COR-L47 (cell line): ENCODE measurements at places on chromosomes 12 and 14.

GRCh38 chr12:132105467-132105866 is 38.7 kb downstream of the DDX51 start:
- no peak for DNase-seq

- no peak for DNase-seq
Observed at GRCh38 chr12:57033431-57033830, 16.5 kb downstream of the MYO1A start.

DNA sequence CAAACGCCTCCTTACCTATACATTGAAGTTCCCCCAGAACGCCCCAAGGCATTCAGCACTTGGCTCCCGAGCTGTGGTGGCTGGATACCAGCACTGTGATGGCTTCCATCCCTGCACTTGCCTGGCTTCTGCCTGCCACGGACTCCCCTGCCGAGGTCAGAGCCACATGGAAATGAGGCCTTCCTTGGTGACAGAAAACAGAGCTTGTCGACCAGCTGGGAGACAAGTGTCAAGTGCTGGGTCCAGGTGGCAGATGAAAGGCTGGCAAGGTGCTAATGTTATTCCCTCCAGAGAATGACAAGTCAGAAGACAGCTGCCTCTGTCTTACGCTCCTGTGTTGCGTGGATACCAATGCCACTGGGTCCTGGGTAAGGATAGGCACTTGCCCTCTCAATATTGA is 26.2 kb upstream of the GNG2 start:
- no peak for DNase-seq

DNA sequence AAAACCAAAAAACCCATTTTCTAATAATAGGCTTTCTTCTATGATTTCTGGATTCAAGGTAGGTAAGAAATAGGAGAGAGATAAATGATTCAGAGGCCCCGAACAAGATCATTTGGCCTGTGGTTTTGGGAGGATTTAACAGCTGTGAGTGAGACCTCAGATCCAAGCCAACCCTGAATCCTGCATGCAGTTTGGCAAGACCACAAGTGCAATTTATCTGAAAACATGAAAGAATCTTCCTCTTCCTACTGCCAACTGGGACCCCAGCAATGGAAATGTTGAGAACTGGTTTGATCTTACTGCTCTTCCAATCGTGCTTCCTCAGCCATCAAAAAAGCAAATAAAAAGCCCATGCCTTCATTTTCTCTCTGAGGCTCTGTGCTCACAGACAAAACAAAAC is 519.7 kb upstream of the TBX3 start:
- no peak for DNase-seq

DNA sequence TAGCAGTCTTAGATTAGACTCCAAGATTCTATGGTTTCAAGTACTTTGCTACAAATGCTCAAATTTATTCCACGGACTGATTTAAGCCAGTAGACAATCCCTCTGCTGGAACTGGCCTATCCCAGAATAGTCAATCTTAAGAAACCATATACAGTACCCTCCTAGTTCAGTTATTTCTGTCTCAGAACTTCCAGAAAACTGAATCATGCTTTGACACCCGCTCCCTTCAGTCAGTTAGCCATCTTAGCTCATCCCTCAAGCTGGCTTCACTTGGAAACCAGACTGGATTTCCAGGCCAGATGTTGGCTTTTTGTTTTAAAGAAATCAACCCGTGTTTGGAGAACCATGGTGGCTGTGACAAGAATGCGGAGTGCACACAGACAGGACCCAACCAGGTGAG is 125.5 kb downstream of the NT5DC3 start:
- DNase-seq = no peak

- no peak for DNase-seq
Observed at GRCh38 chr12:14395074-14395778, 29.7 kb downstream of the ATF7IP start.

DNA sequence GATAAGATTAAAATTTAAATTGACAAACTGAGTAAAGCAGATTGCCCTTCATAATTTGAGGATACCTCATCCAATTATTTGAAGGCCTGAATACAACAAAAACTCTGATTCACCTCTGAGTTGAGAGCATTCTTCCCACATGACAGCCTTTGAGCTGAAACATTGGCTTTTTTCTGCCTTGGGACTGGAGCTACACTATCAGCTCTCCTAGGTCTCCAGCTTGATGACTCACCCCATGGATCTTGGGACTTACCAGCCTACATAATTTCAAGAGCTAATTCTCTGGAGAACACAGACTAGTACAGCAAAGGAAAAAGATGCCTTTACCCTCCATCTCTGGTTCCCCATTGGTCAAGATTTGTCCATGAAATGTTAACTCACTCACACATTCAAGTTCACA is 555.1 kb downstream of the FOXG1 start:
- DNase-seq = no peak

GRCh38 chr12:15092826-15093225 is 120.0 kb downstream of the PDE6H start:
- no peak for DNase-seq

DNA sequence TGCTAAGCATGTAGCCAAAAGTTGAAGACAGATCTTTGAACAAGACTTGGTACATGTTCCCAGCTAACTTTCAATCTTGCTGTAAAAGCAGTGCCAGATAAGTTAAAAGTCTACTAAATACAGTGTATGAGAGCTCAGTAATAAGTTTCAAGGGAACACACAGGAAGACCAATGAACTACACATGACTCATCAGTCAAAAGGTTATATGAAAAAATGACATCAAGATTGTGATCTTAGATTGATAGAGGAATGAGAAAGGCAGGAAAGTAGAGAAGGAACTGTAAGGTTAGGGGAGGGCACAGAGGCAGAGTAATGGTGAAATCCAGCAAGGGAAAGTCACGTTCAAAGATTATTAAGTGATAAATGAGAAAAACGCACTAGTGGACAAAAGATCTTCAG is 249.9 kb upstream of the FLRT2 start:
- no peak for DNase-seq

DNA sequence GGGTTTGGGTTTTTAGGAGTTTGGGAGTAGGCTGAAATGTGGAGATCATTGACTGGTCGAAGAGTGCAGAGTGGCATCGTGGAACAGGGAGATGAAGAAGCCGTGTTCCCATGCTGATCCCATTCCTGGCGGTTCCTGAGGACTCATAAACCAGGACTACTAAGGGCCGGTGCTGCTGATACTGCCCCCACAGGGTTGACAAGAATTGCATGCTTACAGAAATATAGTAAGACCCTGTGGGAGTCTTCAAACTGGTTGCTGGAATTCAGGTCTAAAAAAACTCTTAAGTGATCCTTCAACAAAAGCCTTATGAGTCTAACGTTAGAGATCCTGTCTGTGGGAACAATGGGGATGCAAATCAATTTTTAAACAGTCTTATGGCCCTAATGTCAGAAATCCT is 64.0 kb upstream of the ARHGAP5 start:
- DNase-seq = no peak

GRCh38 chr12:22284871-22285270 is 49.6 kb downstream of the ST8SIA1 start:
- DNase-seq = no peak

- no peak for DNase-seq
Observed at GRCh38 chr12:31832740-31833729, 104.2 kb upstream of the AMN1 start.

DNA sequence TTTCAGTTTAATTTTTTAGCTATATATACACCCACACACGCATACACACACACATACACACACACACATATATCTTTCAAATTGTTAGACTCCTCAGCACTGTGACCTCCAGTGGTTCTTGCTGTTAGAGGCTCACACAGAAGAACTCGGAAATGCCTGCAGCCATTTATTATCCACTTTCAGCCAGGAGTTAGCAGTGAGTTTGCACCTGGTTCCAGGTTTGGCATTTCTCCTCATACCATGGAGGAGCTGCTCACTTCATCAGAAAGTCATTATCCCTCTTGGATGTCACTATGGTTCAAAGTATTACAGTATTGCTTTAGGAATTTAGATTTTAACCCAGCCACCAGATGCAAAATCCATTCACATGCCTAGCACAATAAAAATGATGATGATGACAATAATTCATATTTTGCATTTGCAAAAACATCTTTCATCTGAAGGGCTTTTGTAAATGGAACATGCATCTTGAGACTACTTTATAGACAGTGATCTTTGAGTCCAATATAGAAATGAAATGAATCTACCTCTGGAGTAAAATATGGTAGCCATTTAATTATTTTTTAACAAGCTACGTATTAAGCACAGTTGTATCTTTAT is 42.3 kb downstream of the NPAS3 start:
- no peak for DNase-seq

DNA sequence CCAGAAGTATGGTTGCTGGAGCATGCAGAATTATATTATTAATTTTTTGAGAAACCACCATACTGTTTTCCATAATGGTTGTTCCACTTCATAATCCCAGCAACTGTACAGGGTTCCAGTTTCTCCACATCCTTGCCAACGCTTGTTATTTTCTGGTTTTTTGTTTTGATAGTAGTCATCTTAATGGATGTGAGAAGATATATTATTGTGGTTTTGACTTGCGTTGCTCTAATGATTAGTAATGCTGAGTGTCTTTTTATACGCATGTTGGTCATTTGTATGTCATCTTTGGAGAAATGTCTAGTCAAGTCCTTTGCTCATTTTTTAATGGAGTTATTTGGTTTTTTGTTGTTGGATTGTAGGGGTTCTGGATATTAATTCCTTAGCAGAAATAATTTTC is 58.1 kb downstream of the DAAM1 start:
- DNase-seq = no peak

GRCh38 chr12:64475518-64475917 is 23.6 kb downstream of the TBK1 start:
- DNase-seq = no peak

- no peak for DNase-seq
Observed at GRCh38 chr14:36513451-36514277, 6.4 kb downstream of the NKX2-1 start.

DNA sequence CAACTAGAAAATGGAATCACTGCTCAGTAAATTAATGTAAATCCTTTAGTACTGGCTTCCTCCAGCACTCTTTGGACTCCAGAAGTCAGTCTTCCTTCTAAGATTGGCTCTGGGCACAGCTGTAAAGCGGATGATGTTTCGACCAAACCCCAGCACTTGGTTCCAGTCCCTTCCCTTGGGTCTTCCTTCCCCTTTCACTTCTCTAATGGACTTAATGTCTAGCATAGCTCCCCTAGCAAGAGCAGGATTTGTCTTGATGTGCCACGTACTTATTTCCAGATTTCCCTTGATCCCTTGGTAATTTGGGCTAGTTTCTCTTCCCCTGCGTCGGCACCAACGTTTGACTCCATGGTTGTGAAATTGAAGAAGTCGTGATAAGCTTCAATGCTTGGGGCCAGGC is 28.3 kb downstream of the C12orf75 start:
- no peak for DNase-seq

GRCh38 chr14:62626416-62626815 is 418.8 kb downstream of the KCNH5 start:
- no peak for DNase-seq

DNA sequence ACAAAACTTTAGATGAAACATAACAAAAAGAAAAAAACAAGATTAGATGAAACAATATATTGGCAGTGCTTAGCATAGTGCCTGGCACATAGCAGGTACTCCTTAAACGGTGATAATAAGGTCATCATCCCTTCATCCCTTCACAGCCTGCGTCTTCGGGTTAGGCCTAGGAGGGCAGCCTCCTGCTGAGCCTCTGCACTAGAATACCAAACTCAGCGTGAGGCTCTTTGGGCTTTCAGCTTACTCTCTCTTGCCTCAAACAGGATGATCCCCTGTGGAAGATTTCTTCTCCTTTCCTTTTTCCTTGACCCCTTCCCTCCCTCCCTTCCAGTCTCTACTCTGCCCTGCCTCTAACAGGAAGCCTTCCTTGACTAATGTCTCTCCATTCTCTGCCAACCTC is 14.4 kb upstream of the FIGNL2 start:
- no peak for DNase-seq

DNA sequence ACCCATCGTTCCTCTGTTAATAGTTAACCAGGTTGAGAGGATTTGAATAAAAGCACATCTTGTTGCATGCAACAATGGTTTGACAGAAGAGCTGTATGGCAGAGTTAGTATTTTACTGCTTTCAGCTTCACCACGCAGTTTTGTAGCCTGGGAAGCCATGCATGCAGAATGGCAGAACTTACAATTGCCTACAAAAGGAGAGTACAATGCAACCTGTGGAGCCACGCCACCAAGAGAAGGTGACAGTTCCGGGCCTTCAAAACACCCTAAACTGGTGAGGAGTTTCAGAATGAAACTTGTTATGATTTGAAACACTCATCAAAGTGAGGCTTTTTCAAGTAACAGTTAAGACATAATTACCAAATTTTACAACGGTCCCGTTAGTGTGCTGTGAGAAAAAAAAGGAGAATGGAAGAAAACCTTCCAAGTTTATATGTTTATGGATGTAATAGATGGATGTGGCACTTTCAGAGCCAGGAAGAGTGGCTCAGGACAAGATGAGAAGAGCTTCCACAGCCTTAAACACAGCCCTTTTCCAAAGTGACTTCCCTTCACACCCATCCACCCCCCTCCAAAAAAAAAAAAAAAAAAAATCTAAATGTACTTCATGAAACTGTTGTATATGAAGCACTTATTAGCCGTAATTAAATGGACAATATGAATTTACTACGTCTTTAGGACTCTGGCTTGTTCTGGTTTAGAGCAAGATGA is 158.7 kb downstream of the EGLN3 start:
- DNase-seq = no peak

DNA sequence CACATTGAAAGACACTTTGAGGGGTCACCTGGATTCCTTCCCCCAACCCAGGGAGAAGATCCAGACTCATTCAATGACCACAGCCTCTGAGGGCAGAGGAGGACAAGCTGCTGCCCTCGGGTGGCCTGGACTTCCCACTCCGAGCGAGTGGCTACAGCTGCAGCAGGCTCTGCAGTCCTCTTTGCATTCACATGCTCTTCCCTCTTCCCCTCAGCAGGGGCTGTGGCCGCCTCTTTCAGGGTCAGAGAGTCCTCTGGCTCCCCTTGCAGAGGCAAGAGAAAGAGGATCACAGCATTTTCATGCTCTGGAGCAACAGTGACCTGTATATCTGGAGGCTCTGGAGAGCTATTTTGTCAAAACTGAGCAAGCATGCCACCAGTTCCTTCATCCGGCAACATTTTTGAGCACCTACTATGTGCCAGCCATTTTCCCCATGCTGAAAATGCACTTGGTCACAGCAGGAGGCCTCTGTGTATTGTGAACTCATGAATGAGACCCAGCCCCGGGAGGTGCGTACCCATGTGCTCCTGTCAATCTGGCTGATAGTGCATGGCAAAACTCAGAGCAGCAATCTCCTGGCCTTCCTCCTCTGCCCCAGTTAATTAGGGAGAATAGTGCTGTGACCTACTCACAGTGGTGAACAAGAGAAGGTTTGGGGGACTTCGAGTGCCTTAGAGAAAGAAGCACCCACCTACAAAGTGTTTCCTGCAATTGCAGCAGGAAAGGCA is 42.9 kb upstream of the KCNA5 start:
- DNase-seq = no peak

DNA sequence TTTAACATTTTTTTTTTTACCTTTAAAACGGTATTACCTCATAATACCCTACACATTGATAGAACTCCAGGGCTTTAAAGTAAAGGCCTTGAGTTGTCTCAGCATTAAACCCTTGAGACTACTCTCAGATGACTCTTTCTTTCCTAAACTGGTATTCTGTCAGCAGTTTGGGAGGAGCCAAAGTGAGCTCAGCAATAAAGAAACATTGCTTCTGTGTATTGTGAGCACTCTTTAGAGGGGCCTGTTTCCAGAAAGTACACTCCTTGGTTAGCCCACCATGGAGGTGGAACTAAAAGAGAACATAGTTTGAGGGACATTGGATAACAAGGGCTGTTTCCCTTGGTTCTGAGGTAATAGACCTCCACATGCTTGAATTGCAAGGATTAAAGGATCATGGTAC is 20.4 kb downstream of the MAP3K12 start:
- no peak for DNase-seq

GRCh38 chr12:50689437-50689836 is 74.5 kb upstream of the ATF1 start:
- DNase-seq = no peak
